ENCODE measurements at places on chromosomes 13 and 19.

GRCh38 chr13:76764429-76764828, 121.8 kb downstream of the KCTD12 start:
- no peak for DNase-seq

DNA sequence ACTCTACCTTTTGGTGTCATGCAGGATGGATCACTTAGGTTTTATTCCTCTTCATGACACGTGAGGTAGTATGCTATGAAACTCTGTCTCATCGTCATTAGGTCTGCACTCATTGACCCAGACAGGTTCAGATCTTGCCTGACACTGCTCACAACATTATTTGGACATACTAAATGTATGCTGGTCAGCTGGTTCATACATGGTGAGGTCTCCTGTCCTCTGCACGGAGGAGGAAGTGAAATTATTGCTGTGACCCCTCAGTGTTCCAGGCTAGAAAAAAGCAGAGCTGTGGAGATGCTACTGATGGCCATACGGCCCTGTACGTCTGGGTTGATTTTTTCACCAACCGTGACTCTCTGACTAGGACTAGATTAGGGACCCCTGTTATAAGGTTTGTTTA, 35.8 kb downstream of the LATS2 start:
- DNase-seq, result no peak

DNA sequence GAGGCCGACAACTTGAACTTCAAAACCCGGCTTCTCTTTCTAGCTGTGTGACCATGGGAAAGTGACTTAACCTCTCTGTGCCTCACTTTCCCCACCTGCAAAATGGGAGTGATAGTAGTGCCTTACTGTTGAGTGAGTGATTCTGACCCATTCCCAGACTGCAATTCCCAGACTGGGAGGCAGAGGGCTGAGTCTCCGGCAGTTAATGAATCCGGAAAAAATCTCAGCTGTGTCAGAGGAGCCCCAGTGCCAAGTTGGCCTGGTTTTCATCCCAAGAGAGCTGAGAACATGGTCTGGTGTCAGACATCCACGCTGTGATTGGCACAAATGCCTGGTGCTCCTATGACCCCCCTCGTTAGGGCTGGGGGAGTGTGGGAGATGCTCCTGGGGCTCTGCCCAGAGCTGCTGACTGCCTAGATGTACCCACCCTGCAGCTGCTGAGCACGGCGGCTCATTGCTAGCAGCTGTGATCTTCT, 50.0 kb downstream of the PIN1 start:
- no peak for DNase-seq

DNA sequence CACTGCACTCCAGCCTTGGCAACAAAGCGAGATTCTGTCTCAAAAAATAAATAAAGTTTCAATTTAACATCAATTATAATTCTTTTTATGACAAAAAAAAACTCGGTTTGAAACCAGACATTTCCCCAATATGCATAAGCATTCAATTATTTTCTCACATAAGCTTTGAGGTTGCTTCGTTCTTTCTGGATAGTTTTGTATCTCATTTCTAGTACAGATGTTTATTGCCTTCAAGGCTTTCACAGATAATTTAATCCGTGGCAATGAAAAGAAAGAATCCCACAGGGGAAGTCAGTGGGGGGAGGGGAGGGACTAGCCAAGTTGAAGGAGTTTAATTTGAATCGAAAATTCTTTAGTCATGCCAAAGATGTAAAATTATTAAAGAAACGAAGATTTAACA, 29.6 kb upstream of the TSC22D1 start:
- DNase-seq, result no peak

- DNase-seq, result no peak
Measured at GRCh38 chr13:42649141-42649540, 75.2 kb downstream of the TNFSF11 start.

DNA sequence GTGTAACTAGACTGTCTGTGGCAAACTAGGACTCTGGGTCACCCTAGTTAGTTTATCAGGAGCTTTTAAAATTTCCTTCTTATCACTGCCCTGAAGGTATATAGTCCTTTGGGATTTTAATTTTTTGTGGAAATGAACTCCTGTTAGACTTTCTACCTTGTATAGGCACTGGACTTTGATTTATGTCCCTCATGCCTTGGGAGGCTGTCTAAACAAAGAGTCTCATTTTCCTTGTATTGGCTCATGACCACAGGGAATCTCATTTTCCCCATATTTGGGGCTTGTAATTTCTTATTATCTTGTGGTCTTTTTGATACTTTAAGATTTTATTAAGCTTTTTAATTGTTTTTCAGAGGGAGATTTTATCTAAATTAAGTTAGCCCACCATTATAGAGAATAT, 21.4 kb downstream of the KCTD4 start:
- DNase-seq, result no peak

GRCh38 chr13:28396053-28396452, 98.9 kb downstream of the FLT1 start:
- no peak for DNase-seq

DNA sequence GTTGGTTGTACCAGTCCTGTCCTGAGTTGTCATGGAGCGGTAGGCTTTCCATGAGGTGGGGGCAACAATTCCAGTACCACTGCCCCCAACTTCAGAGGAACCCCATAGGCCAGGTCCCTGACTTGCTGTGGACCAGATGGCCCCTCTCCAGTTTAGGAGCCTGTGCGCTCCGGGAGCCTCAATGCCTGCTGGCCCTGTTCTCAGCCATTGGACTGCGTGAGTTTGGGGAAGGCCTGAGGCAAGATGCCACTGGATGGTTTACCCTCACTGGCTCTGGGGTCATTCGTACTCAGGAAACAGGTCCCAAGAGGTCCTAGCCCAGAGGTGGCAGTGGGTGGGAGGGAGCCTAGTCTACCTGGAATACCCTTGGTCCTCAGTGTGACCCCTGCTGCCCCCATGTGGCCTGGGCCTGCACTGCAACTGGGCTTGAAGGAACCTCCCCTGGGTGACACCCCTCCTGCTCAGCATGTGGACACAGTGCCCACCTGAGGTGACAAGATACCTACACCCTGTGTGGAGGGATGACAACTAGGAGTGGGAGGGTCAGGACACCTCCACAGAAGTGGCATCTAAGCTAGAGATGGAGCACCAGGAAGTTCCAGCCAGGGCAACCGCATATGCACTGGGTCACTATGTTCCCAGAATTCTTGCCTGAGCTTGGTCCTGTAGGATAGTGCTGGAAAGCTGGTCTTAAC, 6.0 kb upstream of the PRR19 start:
- DNase-seq, result peak; percentile 74

DNA sequence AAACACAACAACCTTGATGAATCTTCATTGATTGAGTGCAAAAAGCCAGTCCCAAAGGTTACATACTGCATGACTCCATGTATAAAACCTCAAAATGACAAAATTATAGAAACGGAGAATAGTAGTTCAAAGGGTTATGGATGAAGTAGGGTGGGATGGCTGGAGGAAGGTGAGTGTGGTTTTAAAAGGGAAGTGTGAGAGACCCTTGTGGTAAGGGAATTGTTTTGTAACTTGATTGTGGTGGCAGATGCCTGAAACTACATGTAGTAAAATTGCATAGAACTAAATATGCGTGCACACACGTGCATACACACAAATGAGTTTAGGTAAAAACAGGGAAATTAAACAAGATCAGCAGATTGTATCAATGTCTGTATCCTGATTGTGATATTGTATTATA, 340.7 kb downstream of the MTUS2 start:
- no peak for DNase-seq

GRCh38 chr19:22628401-22628800, 5.7 kb upstream of the ZNF492 start:
- DNase-seq, result no peak

DNA sequence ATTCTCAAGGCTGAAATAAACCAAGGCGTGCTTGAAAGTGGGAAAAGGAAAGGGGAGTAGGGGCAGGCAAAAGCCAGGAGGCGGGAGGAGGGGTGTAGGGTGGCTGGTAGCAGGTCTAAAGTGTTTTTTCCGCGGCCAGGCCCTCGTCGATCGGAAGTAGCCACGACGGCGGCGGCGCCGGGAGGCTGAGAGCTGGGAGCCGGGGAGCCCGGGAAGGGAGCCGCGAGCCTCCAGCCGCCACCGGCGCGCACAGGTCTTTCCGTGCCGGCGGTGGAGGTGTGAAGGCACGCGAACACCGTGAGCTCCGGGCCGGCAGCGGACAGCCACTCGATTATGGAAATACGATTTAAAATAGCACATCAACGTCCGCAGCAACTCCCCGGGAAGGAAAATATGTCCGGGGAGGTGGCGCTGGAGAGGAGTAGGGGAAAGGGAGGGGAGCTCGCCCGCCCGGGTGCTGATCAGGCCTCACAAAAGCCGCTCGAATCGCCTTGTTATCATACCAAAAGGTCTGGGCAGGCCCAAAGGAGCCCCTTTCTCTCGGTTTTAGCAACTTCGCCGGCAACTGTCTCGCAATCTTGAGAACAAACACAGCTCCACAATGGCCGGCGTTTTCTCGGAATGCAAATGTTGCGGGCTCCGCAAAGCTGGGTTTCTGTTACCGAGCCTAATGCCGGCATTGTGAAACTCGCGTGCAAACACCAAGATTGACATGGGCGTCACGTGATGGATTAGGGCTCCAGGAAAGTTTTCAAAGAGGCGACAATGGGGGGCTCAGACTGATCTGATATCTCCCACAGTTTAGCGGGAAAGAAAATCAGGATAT, 2.9 kb upstream of the PCDH8 start:
- no peak for DNase-seq

- peak; percentile 82 for DNase-seq
Measured at GRCh38 chr19:39397360-39398296, 6.5 kb downstream of the MED29 start.

DNA sequence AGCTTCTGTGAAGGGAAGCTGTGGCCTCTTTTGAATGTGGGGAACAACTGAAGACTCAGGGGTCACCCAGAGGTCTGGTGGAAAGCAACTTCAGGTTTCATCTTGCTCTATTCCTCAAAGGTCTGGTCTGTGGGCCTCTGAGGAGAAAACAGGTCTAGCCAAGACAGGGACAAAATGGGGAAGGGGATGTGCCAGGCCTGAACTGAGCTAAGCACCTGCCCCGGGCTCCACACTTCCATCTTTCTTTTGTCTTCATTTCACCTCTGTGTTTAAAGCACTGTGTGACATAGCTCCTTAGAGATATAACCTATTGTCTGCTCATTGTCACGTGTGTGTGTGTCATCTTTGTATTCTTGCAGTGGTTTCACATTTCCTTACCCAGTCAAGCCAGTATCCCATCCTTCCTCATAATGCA, 19.9 kb upstream of the GDF15 start:
- DNase-seq, result no peak

DNA sequence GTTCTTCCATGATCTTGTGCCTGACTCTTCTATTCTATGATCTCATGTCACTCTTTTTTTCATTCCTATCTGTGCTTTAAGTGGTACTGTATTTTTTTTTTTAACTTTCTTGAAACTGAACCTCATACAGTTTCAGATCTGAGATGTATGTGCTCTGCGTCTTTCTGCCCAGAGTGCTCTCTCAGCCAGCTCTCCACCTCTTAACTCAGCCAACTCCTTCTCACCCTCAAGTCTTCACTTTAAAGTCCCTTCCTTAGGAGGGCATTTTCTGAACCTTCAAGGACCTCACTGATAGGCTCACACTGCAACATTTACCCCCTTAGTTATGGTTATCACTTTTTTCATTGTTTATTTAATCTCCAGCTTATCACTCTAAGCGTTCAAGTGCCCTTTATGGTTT, 158.7 kb downstream of the IRS2 start:
- DNase-seq, result no peak

- DNase-seq, result no peak
Measured at GRCh38 chr13:59061621-59062020, 1102.1 kb downstream of the DIAPH3 start.

- DNase-seq, result no peak
Measured at GRCh38 chr19:39951065-39951650, 16.7 kb upstream of the FCGBP start.

GRCh38 chr13:44974056-44974793, 15.0 kb downstream of the NUFIP1 start:
- no peak for DNase-seq

GRCh38 chr13:76016799-76017400, 380.8 kb downstream of the LMO7 start:
- DNase-seq, result no peak

- DNase-seq, result no peak
Measured at GRCh38 chr13:31485183-31485582, 254.1 kb upstream of the RXFP2 start.

DNA sequence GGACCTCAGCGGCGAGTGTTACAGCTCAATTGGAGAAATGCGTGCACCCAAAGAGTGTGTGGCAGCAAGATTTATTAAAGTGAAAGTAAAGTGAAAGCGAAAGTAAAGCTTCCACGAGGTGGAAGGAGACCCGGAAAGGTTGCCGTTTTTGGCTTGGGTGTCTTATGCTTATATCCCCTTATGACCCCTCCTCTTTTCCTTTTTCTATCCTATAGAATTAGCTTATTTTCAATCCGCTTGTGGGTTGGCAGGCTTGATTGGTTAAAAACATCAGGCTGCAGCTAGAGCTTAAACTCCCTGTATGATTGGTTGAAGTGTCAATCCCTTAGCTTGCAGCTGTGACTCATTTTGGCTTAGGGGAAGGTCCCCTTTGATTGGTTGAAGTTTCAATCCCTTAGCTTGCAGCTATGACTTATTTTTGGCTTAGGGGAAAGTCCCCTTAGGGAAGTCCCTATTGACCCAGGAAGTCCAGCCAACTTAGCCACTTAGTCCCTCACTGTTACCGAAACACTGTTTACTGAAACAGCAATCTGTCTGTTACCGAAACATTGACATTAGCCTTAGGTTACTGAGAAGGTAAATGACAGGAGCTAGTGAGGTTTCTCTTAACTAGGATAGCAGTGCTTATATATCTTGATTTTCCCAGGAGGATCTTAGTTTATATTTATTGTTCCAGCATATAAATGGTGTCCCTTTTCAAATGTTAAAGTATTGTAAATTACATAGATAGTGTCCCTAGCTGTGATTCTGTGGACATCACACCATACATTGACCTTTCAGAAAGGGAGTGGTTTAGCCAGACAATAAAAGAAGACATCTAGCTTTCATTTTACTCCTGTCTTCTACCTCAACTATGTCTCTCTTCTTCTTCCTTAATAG, 575.8 kb downstream of the DACH1 start:
- no peak for DNase-seq

- DNase-seq, result no peak
Measured at GRCh38 chr19:8515317-8515716, 1.4 kb upstream of the ZNF414 start.

DNA sequence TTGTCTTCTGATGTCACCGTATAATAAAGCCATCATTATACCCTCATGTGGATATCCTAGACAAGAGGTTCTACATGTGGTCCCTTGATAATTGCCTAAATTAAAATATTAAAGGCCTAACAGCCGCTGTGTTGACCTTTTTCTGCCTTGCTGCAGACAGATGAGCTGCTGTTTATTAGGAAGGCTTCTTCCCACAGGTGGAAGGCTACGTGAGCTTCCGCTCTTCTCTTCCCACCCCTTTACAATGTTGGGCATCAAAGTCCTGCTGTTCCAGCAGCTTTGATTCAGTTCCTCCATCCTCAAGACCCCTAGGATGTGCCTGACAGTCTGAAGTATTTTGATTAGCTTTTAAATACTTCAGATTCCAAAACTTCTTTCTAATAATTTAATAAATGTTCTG, 217.1 kb downstream of the PCCA start:
- no peak for DNase-seq

GRCh38 chr19:34766386-34766785, 6.6 kb downstream of the ZNF599 start:
- no peak for DNase-seq

- DNase-seq, result no peak
Measured at GRCh38 chr19:44636439-44637389, 7.0 kb upstream of the PVR start.
